T-cell (primary cell): ENCODE measurements at places on chromosomes 16 and 17. TPM values are rescaled to one million over a fixed set of nuclear protein-coding genes. Genes with fewer than 3 reads are reported as not detected.

- DNase-seq: no peak
Observed at GRCh38 chr16:73482310-73482709, 434.4 kb upstream of the ZFHX3 start.

DNA sequence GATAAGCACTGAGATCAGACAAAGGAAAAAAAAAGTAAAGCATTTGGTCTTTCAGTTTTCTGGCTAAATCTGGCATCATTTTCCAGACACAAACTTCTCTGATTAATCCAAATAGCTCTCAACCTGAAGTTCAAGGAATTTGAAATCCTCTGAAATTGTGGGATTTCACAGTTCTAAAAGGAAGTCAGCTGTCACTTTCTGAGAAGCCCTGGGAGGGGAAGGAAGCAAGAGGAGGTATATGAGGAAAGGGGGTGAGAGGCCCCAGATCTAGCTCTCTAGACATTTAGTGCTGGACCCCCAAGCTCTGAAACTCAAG, 17.5 kb upstream of the HOXB9 start:
- no peak for DNase-seq

GRCh38 chr16:83810901-83811300, 3.1 kb downstream of the HSBP1 start:
- DNase-seq: no peak

DNA sequence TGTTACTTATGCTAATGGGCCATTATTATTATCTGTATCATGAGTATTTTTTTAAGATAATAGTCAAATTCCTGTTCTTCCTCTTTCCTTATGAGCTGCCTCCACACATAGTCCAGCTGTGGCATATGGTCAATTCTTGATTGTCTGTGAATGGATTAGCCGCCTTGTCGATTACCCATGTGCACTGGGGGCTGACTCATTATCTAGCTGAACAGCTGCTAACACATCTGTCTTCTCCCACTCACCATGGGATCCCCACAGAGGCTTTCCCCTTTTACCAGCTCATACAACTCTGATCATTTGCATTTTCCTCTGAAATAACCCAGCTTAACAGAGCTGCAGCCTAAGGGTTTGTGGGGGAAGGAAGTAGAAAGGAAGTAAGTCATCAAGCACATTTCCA, 915.0 kb downstream of the CDH11 start:
- no peak for DNase-seq

DNA sequence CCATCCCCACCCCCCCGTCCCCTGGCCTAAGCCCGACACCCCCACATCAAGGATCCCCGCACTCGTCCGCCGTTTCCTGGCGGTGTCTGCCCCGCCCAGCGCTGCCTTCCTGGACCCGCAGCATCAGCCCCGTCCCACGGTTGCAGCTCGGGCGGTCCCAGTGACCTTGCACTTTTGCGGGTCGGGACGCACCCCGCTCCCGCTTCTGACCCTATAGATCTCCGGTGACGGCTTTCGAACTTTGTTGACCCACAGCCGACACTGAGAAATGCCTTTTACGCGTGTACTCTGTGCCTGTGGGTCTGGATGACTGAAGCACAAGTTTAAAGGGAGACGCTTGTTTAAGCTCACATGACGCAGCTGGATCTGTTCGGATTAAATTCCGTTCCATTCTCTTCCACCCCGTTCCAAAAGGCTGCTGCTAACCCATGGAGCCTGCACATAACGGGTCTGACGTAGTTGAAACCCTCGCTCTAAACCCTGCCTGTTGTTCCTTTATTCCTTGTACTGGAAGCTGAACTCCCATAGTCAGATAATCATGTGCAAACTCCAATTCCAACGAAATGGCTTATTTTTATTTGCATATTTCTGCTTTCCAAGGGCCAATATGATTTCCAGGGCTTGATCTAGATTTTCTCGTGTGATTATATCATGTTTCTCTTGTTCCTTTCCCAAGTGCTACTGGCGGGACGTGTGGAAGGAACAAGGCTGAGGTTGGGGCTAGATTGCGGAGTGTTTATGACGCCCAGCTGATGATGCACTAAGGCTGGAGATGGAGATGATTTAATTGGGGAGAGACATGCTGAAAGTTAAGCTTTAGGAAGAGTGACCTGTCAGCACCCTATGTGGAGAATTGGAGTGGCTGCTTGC, 834 bp downstream of the FLYWCH1 start:
- peak; percentile 11 for DNase-seq

DNA sequence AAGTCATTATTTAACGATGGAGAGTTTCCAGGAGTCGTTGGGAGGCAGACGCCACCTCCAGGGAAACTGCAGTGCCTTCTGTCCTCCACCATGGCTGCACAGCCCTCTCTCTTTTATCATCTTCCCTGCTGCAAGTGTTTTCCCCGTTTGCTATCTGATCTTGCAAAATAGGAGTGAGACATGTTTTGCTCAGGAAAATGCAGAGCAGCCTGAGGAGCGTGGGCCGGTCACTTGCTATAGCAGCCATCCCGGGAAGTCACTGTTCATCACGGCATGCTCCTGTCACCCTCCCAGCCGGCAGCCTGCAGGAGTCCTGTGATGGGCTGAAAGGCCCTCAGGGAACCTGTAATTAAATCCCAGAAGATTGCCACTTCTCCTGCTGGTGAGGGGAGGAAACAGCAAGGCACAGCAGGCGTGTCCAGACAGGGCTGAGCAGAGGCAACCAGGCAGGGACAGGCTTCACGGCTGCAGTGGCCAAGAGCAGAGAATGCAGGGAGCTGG, 143.1 kb downstream of the GSG1L start:
- no peak for DNase-seq

DNA sequence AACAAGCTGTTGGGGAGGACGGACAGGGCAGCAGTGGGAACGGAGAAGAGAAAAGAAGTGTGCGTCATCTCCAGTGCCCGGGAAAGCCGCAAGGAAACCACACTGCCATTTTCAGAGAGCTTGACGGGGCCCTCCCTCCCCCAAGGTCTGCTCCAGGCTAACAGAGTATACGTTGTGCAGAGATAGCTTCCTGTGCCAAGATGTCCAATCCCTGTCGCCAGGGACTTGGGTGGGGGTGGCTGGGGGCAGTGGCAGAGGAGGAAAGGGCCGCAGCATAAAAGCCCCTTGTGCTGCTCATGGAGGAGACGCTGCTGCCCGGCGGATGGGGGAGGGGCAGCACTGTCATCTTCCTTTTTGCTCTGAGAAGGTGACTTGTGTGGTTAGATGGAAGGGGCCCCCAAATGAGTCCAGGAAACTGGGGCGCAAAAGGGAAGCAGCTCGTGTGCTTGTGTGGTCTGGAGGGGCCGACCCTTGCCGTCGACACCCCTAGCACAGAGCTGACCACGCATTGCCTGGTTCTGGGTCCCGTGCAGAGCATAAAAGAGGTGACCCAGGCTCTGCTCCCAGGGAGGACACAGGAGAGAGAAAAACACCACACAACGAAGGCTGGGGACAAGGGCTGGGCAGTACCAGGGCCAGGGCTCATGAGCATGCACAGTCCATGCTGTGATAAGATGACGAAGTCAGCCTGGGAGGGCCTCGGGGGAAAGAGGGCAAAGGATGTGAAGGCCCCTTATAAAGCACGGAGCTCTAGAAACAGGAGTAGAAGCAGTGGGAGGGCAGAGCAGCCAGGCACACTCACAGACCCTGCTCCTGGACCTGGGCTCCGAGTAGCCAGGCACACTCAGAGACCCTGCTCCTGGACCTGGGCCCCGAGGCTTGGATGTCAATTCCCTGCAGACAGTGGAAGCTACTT, 372.7 kb downstream of the SLC39A11 start:
- DNase-seq: peak; percentile 16

DNA sequence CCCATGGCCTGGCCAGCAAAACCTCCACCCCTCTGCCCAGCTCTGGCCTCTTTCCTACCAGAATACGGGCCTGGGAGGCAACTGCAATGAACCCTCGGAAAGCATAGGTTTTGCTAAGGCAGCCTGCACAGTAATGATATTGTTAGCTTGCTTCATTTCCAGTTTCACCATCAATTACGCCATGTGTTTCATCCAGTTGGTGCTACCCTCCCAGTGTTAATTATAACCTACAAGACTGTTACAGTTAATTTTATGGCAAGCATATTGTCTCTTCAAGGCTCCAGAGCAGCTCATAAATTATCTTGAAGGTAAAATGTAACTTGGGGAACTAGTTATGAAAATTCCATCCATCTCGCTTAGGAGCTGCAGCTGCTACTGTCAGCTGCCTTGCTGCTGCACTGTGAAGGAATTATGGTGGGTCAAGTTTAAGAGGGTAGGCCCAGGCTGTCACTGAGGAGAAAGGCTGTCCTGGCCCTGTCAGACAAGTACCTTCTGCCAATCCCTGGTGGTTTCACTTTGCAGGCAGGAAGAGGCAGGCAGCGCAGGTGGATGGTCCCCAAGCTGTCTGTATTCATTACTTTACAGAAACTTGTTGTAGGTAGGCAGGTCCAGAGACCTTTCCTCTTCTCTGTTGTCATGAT, 242.9 kb downstream of the FTO start:
- DNase-seq: no peak

DNA sequence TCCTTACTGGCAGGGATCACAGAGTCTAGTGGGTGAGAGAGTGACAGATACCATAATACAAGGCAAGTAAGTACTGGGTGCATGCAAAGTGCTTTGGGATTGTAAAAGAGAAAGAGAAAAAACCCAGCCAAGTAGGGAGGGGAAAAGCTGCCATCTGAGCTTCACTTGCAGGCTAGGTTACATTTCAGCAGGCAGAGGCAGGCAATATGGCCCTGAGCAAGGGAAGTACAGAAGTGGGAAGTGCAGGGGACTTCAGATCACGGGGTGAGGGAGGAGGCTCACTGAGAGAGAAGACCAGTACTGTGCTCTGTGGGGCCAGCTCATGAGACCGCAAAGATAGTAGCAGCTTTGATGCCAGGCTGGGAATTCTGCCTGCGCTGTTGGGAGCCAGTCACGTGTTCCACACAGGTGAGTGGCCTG, 230.6 kb downstream of the MSI2 start:
- no peak for DNase-seq

GRCh38 chr17:19762515-19762961, 14.4 kb upstream of the ALDH3A1 start:
- peak; percentile 72 for DNase-seq

- DNase-seq: no peak
Observed at GRCh38 chr17:56756536-56756935, 77.2 kb downstream of the C17orf67 start.

DNA sequence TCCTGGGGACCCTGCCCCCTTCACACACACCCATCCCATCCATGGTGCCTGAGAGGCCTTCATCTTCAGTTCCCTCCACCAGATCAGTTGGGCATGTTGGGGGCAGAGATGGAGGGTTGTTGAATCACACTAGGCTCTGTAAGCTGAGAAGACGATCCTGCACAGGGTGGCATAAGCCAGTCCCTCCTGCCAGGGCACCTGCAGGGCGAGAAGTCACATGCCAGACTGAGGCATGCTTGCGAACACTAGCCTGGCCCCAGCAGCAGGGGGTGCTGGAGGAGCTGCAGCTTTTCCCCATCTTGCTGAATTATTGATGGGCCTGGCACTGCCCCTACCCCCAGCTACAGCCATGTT, 6.1 kb upstream of the TBX2 start:
- no peak for DNase-seq

- DNase-seq: no peak
Observed at GRCh38 chr17:34401165-34401564, 38.1 kb upstream of the CCL1 start.

- DNase-seq: no peak
Observed at GRCh38 chr16:55494994-55495421, 13.9 kb upstream of the LPCAT2 start.

GRCh38 chr16:86069736-86070298, 170.9 kb downstream of the IRF8 start:
- DNase-seq: no peak

GRCh38 chr17:82078433-82078832, 12.8 kb upstream of the DUS1L start:
- DNase-seq: no peak

DNA sequence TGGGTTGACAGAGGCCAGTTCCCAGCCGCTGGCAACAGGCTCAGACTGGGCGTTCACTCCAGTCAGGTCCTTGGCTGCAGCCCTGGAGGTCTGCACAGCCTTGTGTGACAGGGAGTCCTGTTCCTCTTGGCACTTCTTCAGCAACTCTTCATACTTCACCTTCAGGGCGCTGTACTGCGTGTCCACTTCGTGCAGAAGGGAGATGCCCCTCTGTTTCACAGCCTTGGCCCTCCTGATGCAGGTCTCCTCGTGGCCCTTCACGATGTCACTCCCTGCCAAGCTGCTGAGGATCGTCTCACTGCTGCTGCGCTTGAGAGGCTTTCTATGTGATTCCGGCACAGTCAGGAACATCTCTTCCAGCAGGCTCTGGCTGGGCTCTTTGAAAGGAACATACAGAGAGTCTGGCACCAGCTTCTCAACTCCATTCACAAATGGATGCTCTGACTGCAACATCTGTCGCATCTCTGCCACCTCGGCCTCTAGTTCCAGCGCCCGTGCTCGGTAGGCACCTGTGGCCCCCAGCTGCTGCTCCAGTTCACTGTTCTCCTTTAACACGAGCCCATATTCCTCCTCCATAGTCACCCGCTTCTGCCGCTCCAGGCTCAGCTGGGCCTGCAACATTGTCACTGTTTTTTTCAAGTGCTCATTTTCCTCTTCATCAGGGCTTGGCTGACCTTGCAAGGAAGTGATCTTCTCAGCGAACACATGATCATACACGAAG, 27.2 kb downstream of the CDR2 start:
- DNase-seq: no peak

DNA sequence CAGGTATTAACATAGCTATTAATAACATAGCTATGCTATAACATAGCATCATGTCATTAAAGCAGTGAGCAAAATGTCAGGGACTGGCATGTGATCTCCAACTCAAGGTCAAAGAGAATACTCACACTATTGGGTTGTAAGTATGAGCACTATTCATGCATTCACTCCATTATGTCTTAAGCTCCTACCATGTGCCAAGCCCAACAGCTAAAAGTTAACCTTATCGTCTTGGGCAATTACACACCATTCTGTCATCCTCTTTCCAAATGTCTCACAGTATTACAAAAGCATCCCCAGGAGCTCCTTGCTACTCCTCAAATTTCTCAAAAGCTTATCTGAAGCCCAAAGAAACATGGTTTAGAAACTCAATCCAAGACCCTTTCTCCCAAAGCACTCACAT, 22.0 kb upstream of the NOG start:
- no peak for DNase-seq

GRCh38 chr16:30748634-30749445, 615 bp downstream of the PHKG2 start:
- DNase-seq: no peak

MEIOC gene
- not detected for total RNA-seq

MAPT gene
- 1.6 TPM for total RNA-seq

COQ7 gene
- 11.1 TPM for total RNA-seq

TPSB2 gene
- not detected for total RNA-seq

TEKT1 gene
- not detected for total RNA-seq

ABI3 gene
- 18.3 TPM for total RNA-seq

CCL17 gene
- total RNA-seq: not detected

MRPL38 gene
- total RNA-seq: 170 TPM

P2RX5 gene
- total RNA-seq: 32.6 TPM

CD300C gene
- not detected for total RNA-seq

EPN3 gene
- 0.08 TPM for total RNA-seq

ST6GALNAC1 gene
- 4.4 TPM for total RNA-seq

CHST5 gene
- not detected for total RNA-seq

RPA1 gene
- 124 TPM for total RNA-seq

MYH3 gene
- 11.1 TPM for total RNA-seq

CHST4 gene
- total RNA-seq: not detected
